Stimulated activated CD8-positive, alpha-beta memory T cell treated with anti-CD3 and anti-CD28 coated beads, Interleukin-15, amount 100 ng/mL, for 4 hours (primary cell): ENCODE measurements at places on chromosomes 7 and 10.

- no peak for DNase-seq
Observed at GRCh38 chr10:16995867-16996529, 133.6 kb downstream of the CUBN start.

- no peak for DNase-seq
Observed at GRCh38 chr7:47358944-47359588, 222.8 kb downstream of the TNS3 start.

GRCh38 chr7:90568213-90568612 is 27.9 kb upstream of the CDK14 start:
- DNase-seq, result no peak

- no peak for DNase-seq
Observed at GRCh38 chr7:128106821-128107220, 75.6 kb upstream of the LRRC4 start.

DNA sequence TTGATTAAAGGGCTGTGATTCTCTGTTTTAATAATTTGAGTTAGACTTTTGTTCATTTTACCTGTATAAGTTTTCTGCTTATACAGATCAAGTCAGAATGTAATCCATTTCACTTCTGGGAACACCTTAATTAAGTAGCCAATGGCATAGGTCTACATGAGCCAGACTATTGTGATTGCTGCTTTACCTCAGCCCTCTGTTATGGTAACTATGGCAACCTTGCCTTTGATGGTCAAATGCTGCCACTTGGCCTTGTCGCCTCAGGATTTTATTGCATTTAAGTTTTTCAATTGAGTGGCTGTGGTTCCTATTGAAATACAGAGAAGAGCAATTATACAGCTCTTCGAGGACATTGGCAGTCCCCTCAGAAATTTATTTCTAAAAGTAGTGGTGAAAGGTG is 64.3 kb upstream of the TMEM106B start:
- DNase-seq, result no peak

DNA sequence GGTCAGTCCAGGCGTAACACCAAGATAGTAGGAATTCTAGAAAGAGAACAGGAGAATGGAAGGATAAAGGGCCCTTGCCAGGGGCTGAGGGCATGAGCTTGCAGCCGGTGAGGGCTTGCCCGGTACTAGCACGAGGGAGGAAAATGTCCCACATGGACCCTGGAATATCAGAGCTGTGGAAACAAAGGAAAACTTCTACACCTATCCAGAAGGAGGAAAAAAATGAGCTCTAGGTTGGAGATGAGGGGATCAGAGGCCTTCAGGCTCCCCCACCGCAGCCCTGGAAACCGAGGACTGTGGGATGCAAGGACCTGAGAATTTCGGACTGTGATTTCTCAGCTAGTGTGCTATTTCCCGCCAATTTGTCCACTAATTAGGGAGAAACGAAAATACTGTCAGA is 22.1 kb downstream of the RAMP3 start:
- DNase-seq, result no peak

DNA sequence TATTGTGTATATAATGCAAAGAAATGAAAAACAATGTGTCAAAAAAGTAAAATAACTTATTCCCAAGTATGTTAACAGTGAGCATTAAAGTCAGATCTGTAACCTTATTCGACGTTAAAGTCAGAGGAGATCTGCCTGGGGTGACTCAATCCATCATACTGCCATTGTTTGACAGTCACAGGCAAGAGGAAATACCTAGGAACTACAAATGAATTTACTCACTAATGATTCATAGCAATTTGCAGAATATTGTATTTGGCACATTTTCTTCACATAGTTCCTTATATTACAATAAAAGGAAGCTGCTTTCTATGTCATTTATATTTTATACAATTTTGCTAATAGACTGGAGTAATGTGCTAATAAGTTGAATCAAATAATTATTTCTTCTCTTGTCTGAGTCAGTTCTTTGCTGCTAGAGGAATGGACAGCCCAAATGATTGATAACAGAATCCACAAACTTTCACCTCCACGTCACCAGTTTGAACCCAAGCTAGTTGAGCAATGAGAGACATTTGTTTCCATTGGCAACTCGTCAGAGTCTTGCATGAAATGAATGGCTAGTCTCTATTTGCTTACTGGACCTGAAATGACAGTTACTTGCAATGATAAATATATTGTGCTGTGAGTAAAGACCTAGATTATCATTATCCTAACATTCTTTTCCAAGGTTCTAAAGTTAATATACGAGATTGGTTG is 48.5 kb upstream of the TMEM106B start:
- no peak for DNase-seq
